Activated CD4-positive, alpha-beta T cell treated with anti-CD3 and anti-CD28 coated beads for 4 hours (primary cell): ENCODE measurements at places on chromosomes 7 and 10.

DNA sequence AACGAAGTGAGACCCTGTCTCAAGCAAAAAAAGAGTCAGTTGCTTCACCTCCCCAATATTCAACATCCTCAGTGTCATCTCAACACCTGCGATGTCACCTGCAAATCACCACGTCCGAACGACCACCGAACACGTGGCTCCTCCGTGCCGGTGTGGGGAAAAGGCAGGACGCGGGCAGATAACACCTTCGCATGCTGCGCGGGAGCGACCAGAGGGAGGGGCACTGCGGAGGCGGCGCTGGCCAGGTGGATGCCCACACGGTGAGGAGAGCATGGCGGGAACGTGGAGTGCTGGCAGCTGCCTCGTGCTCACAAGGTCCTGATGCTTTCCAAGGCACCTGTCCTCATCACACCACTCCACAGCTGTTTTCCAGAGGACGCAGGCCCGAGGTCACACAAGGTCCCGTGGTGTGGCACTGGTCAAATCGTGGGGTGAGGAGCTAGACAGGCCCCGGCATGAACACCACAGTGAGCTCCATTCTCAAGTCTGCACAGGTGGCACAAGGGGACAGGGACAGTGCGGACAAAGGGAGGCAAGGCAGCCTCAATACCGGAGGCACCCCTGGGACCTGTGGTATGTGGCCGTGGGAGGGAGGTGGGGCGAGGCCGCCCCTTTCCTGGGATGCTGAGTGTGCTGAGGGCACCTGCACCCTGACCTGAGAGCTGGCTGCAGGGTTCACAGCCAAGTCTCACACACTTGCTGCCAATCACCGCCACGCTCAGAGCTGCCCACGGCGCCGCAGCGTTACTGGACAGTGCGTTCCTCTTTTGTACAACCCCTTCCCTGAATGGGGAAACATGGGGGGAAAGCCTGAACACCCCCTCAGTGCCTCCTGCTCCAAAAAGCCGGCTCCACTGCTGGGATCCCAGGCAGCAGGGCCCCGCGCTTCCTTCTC, 13.0 kb downstream of the TUBGCP2 start:
- no peak for DNase-seq

DNA sequence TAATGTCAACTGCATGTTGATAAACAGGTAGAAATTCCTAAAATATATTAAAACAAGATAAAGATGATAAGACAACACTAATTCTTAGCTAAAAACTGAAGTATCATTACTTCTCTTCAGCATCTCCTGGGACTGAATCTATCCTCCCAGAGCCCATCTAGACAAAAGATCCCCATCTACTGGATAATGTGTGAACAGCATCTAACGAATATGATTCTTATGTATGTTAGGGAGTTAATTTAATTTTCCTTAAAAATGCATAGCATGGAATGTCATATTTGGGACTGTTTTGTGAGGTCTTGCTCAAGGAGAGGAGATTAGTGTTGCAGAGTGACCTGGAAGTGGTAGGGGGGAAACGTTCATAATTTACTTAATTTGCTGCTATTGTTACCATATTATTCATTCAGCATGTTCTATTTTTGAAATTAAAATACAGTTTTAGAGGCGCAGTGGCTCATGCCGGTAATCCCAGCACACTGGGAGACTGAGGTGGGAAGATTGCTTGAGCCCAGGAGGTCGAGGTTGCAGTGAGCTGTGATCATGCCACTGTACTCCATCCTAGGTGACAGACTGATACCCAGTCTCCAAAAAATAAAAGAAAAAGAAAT, 305.1 kb upstream of the CSTF2T start:
- no peak for DNase-seq

GRCh38 chr10:61628151-61628874, 34.4 kb upstream of the CABCOCO1 start:
- DNase-seq: no peak

GRCh38 chr7:1990001-1990670, 242.6 kb downstream of the MAD1L1 start:
- DNase-seq: no peak

- DNase-seq: no peak
Measured at GRCh38 chr7:101913851-101914250, 96.4 kb downstream of the CUX1 start.

DNA sequence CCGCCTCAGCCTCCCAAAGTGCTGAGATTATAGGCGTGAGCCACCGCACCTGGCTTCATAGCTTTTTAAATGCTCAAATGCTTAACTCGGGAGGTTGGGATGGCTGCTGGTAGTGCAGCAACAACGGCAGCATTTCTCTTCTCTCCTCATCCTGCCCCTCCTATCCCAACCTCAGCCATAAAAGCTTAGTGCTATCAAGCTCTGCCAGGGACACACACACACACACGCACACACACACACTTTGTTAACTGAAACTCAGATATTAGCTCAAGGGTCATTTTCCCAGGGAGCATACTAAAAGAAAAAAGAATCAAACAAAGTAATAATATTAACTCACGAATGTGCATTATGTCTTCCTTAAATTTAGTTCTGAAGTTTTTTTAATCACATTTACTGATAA, 63.0 kb upstream of the HPS1 start:
- DNase-seq: no peak

DNA sequence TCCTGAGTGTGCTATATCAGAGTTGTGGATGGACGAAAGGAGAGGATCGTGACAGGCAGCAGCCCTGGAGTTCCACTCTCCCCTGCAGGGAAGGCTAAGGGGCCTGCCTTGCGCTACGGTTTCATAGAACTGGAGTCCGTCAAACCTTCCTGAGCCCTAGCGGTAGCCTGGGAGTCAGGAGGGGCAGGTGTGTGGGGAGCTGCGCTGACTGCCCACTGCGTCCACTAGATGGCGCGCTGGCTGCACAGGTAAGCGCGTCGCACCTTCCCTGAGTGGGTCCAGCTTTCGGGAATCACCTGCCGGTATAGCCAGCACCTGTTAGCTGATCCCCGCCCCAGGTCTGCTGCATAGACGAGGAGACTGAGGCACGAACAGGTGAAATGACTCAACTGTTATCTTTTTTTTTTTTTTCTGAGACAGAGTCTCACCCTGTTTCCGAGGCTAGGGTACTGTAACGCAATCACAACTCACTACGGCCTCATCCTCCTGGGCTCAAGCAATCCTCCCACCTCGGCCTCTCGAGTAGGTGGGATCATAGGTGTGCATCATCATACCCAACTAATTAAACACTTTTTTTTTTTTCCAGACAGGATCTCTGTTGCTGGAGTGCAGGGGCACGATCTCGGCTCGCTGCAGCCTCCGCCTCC, 20.2 kb upstream of the BAIAP2L1 start:
- DNase-seq: peak; percentile 51

DNA sequence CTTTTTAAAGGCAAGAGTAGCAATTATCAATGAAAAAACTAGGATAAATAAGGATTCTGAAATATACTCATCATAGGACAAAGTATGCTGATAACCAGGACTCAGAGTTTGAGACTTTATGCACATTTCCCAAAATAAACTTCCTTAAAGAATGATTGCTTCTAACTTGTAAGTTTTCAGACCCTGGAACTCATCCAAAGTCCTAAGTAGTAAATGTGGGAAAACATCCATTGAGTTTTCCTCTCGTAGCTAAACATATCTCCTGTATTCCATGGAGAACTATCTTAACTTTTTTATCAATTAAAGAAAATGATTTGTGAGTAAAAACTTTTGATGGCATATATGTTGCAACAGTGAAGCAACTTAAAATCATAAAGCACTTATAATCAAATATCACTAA, 285.2 kb upstream of the KLF6 start:
- no peak for DNase-seq

DNA sequence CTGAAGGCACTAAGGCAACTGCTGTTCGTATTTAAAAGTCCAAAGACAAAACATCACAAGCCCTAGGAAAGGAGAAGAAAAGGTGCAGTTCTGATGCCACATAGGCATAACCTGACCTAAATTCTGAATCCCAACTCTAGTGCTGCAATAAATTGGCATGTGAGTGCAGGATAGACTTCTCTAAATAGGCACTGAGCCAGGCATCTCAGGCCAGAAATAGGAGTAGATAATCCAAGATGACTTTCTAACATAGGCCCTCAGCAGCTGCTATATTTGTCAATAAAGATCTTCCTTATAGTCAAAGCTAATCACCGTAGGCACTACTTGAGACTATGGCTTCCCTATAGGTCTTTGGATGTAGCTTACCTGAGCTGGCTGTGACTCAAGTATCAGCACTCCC, 1163.8 kb downstream of the SORCS1 start:
- DNase-seq: no peak

DNA sequence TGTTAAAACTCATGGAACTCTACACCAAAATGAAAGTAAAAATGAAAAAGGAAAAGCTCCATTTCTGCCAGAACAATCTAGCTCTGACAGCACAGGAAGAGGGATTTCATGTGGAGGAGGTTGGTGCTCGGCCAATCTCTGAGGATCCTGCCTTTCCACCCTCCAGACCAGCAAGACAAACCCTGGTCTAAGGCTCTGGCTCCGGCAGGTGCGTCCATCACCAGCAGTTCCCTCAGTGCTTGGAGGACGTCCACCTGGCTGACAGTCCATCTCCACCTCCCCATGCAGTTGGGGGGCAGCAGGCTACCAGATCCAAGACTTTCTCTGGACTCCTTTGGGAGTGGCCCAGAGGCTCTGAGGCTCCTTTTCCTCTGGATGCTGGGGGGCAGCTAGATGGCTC, 25.0 kb upstream of the LOXL4 start:
- no peak for DNase-seq

- DNase-seq: no peak
Measured at GRCh38 chr7:25830215-25830614, 321.8 kb upstream of the NFE2L3 start.

DNA sequence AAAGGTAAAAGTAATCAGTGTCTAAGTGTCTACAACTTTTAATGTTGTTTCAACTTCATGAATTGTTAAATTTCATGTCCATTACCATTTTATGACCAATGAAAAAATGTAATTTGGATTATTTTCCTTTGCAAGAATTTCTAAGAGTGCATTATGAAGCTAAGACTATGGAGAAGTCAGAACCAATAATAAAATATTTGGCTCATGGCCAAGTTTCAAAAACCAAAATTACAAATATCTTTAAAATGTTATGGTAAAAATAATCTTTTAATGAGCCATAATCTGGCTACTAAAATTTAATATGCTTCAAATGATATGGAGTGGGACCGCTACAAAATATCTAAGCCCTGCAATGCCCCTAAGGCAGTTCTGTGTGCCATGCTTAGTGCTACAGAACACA, 294.1 kb upstream of the SMIM30 start:
- no peak for DNase-seq

DNA sequence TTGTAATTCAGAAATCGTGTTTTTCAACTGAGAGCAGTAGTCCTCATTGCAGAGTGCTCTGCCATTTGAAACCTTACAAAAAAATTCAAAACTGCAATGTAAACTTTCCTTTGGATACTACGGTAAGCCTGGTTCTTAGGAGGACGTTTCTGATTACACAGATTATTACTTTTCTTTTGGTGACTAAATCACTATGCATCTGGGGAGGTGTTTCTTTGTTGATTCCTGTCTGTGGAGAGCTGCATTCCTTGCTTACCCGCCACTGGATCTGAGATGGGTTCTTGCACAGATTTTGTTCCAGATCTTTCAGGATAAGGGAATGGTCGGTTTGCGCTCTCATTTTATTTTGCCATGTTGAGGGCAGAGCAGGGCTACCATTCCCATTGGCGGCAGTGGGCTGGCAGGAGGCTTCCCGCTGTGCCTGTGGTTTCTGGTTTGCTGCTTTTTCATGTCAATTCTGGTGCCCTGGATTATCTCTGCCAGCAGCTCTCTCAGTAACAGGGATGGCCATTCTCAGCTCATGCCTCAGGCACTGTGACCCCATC, 485.1 kb downstream of the GLRX3 start:
- DNase-seq: no peak

DNA sequence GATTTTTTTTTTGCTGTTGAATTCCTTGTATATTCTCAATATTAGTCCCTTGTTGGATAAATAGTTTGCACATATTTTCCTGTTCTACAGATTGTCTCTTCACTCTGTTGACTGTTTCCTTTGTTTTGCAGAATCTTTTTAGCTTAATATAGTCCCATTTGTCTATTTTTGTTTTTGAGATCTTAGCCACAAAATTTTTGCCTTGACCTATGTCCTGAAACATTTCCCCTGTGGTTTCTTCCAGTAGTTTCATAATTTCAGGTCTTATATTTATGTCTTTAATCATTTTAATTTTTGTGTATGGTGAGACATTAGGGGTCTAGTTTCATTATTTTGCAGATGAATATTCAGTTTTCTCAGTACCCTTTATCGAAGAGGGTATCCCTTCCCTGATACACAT, 92.7 kb downstream of the LANCL2 start:
- no peak for DNase-seq

GRCh38 chr7:52708846-52709245, 326.6 kb upstream of the POM121L12 start:
- DNase-seq: no peak

- no peak for DNase-seq
Measured at GRCh38 chr7:117986645-117987269, 113.5 kb upstream of the CTTNBP2 start.

GRCh38 chr7:114426824-114427223, 12.2 kb downstream of the FOXP2 start:
- no peak for DNase-seq

DNA sequence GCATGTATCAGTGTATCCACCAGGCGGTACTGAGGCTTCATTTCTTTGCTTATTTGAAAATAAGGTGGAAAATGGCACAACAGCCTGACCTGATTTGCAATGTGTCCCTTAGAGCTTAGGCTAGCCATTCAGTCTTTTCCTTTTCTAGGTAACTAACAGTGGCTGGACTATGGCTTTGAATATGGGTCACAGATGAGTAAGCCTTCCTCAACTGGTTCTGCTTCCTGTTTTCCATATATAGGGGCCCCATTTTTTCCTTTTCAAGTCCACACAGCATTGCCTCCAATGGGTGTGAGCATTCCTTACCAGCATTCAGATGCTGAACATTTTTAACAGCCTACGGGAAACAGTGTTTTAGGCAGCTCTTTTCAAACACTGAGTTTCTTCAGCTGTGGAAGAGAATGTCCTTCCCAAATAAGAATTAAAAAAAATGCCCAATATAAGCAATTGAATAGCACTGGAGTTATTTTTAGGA, 3.9 kb upstream of the ITGB1 start:
- no peak for DNase-seq

- no peak for DNase-seq
Measured at GRCh38 chr10:101189461-101190401, 39.5 kb downstream of the LBX1 start.

DNA sequence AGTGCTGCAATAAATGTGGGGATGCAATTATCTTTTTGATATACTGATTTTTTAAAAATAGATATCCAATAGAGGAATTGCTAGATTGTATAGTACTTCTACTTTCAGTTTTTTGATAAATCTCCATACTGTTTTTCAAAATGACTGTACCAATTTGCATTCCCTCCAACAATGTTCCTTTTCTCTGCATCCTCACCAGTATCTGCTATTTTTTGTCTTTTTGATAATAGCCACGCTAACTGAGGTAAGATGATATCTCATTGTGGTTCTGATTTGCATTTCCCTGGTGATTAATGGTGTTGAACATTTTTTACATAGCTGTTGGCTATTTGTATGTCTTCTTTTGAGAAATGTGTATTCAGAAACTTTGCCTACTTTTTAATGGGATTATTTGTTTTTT, 217.7 kb upstream of the MTPN start:
- no peak for DNase-seq

GRCh38 chr10:28331841-28332240, 29.0 kb upstream of the MPP7 start:
- DNase-seq: no peak
